ENCODE measurements at places on chromosomes 6 and 20. TPM values are rescaled to one million over a fixed set of nuclear protein-coding genes. Genes with fewer than 3 reads are reported as not detected.

CBLN4 gene
- polyA plus RNA-seq: 1.6 TPM

DNA sequence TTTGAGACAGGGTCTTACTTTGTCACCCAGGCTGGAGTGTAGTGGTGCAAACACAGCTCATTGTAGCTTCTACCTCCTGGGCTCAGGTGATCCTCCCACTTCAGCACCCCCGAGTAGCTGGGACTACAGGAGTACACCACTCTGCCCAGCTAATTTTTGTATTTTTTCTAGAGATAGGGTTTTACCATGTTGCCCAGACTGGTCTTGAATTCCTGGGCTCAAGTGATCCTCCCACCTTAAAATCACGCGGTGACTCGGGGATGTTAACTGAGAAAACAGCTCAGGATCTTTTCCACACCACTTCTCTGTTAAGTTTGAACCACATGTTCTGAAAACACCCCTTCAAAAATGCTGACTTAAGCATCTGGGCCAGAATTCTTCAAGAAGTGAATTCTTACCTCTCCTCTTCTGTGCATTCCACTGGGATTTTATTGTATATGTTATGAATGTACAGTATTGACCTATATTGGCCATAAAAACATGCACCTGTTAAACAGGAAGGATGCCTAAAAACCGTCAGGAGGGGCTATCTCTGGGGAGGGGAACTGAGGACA lies 72.4 kb downstream of the SYTL3 start:
- DNase-seq: no peak

DNA sequence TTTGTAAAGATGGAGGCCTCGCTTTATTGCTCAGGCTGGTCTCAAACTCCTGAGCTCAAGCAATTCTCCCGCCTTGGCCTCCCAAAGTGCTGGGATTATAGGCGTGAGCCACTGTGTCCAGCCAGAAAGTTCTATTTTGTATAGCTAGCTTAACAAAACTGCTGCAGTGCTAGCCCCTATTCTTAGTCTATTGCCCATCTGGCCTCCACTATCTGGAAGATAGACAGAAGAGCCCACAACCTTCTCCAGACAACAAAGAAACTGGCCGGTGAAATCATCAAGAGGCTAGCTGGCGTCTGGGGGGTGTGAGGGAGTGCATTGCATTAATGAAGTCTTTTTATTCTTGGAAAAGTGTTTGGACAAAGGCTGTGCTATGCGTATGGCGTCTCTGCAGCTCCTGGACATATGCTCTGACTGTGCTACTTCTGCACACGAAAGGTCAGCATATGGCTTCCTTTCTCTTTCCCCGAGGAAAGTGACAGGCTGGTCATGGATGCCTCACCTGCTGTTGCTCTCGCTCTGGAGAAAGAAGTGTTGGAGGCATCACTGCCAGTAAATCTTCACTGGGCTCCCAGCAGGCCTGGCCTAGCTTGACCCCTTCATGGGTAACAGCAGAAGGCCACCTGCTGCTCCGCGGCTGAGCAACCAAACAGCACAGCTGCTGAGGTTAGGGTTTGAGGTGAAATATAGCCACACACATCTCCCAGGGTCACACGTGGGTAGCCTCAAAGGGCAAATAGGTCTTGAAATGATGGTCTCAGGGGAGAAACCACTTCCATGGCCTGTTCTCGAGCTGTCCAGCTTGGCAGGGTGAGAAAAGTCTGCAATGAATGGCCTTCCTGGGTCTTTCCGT lies 95.1 kb upstream of the IYD start:
- no peak for DNase-seq

- DNase-seq: peak; percentile 52
These were observed 65.2 kb downstream of the CDS2 start for GRCh38 chr20:5191829-5192569.

DNA sequence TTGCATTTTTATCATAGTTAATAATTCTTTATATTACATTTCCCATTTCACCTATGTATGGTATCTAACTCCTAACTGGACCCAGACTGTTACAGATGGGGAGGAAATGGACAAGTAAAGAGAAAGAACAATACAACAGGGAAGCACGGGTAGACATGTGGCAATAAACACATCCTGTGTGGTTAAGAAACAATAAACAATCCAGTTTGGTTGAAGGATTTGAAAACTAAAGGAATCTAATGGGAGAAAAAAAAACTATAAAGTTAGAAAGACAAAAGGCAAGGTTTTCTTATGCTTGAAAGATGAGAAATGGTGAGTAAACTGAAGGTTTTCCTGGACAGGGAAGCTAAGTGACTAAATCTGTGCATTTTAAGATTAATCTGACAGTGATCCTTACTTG lies 34.9 kb upstream of the ALDH8A1 start:
- DNase-seq: no peak

GRCh38 chr6:125200941-125201340 lies 47.4 kb downstream of the TPD52L1 start:
- DNase-seq: peak; percentile 35

DNA sequence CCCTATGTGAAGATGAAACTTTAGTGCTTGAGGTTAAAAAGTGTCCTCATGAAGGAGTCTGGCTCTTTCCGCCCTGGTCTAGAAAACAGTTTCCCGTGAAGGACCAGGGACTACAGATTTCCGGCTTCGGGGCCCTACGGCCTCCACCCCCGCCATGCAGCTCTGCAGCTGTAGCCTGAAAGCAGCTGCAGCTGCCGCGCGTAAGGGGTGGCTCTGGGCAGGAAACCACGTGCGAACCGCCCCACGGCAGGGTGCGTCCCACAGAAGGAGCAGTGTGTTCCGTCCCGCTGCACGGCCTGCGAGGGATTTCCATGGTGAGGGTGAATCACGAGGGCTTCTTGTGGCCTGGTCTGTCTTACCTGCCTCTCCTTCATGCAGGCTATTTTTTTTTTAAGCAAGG lies 117.0 kb downstream of the ERMARD start:
- DNase-seq: peak; percentile 33

GRCh38 chr6:25193460-25194171 lies 85.6 kb upstream of the CARMIL1 start:
- DNase-seq: no peak

DNA sequence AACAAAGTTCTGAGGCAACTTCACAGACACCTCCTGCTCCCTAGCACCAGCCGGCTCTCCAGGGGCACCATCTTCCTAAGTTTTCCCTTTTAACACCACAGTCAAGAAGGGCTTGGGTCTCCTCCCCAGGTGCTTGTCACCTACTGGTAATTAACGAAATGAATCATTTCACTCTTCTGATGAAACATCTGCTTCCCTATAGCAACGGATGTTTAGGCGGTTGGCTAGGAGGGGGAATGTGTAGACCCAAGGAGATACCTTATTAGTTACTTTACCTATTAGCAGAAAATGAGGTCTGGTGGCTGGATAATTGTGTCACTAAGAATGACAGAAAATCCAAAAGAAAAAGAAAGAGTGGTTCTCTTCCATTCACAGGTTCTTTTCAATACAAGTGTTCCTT lies 46.3 kb upstream of the FABP7 start:
- DNase-seq: no peak
